ENCODE measurements at places on chromosomes 7 and 10. TPM values are rescaled to one million over a fixed set of nuclear protein-coding genes. Genes with fewer than 3 reads are reported as not detected.

Gene RUFY2
- 23.1 TPM for total RNA-seq

Gene SMIM30
- 28.7 TPM for total RNA-seq

Gene GJC3
- not detected for total RNA-seq

Gene SEMA3D
- total RNA-seq = not detected

Gene RELN
- not detected for total RNA-seq

Gene NEUROG3
- total RNA-seq = 0.38 TPM

DNA sequence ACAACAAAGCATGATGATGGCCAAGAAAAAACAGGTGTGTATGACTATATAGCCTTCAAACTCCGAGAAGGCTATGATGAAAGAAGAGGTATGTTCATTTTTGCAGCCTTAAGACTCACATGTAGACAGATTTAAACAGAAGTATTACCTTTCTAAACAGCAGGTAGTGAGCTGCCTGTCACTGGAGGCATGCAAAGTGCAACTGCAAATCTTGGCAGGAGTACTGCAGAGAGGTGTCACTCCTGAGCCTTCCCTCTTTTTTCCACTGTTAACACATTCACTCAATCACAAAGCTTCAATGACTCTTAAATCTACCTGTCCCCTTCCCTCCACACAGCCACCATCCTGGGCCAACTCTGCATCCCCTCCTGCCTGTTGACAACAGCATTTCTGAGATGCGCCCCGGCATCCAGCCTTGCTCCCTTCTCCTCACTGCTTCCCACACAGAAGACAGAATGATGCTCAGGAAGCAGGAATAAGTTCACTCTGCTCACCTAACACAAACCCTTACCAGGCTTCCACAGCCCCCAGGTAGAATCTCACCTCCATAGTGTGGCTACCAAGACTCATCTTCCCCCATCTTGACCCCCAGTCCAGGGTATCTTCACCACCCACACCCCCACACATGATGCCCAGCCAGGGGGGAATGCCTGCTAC is 161.9 kb upstream of the ZMIZ1 start:
- no peak for DNase-seq

GRCh38 chr7:80213814-80214213 is 79.2 kb downstream of the GNAI1 start:
- DNase-seq = no peak

DNA sequence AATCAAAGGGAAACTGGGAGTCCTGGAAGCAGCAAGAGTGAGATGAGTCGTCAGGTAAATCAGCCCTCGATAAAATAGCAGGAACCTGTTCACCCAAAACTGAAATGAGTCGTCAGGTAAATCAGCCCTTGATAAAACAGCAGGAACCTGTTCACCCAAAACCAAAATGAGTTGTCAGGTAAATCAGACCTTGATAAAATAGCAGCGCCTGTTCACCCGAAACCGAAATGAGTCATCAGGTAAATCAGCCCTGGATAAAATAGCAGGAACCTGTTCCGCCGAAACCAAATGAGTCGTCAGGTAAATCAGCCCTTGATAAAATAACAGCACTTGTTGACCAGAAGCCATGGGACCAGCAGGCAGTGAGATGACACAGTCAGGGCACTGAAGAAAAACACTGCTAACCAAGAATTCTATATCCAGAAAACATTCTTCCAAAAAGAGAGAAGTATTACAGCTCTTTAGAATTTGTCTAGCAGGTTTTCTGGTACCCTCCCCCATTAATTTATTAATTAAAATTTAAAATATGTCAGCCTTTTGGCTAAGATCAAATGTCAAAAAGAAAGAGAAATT is 3.4 kb upstream of the CYP2E1 start:
- DNase-seq = no peak

Gene FAM24A
- total RNA-seq = not detected

DNA sequence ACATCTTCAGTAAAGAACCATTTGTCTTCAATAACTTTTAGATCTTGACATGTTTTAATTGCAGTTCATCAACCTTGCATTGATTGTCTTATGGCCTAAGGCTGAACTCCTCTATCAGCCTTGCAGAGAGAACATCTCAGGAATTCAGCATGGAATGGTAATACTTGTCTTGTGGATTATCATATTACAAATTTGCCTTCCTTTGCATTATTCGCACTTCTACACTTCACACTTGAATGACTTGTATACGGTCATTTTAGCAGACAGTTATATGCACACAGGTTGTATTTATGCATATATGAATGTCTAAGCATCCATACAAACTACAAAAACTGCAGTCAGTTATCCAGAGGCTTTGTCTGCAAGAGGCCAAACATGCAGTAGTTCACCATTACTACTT is 31.7 kb downstream of the GPR85 start:
- DNase-seq = no peak

DNA sequence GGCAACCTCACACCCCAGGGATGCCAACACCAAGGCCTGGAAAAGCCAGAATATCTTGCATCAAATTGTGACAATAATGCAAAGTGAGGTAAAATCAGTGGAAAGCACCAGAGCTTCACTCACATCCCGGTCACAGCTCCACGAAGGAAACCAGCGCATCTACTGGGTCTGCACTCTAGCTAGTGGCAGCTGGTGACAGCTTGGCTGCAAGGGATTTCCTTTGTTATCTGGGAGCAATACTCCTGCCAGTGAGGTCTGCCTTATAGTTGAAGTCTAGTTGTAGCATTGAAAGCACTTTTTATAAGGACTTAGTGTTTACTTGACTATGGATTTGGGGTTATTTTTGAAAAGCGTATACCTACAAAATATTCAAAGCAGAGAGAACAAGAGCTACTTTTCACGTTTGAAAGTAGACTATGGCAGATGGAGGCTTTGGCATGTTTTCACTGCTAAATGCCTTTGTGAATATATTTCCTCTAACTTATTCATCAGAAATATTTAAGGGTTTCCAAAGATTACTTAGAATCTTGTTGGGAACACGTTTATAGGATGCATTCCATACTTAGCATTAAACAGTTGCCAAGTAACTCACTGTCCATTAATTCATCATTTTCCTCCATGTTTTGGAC is 26.1 kb downstream of the WDFY4 start:
- DNase-seq = no peak

GRCh38 chr7:155948845-155949244 is 136.6 kb upstream of the SHH start:
- no peak for DNase-seq

GRCh38 chr10:79153745-79154144 is 85.0 kb downstream of the ZMIZ1 start:
- DNase-seq = no peak

DNA sequence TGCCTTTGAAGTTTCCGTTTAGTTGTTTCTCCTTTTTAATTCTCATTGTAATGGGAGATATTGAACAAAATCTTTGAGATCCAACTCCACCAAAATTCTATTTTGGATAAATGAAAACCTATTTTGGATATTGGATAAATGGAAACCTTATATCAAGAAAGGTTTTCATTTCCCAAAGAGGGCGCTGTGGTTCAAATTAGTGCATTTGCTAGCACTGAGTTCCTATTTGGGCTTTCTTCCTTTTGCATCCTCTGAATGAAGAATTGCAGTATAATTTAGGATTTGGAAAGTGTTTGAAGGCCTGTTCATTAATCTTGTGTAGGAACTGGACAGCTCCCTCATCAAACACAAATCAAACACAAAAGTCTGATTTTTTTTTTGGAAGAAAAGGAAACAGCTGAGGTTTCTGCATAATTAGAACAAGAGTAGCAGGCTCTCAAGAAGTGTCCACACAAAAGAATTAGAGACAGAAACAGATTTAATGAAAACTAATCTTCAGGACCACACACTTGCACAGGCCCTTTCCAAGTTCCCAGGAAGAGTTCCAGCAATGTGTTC is 80.8 kb upstream of the KLF14 start:
- DNase-seq = no peak

DNA sequence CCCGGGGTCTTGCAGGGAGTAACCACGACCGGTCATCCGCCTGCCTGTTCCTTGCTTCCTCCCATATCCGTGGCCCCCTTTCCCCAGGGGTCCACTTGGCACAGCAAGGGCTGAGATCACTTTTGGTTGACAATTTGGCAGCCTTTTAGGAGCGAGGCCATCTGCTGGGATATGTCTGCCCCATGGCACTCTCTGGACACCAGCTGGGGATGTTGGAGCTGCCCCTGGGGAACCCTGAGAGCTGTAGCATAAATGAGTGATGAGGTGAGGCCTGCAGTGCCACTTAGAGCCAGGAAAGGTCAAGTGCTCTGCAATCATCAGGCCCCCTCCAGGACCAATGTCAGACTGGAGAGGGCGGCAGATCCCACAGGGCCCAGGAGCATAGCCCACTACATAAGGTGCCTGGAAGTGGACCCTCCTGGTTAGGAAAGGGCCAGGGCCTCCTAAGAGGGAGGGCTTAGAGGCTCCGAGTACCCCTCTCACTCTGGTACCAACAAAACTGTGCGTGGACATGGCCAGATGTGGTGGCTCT is 92.1 kb downstream of the HIP1 start:
- no peak for DNase-seq

DNA sequence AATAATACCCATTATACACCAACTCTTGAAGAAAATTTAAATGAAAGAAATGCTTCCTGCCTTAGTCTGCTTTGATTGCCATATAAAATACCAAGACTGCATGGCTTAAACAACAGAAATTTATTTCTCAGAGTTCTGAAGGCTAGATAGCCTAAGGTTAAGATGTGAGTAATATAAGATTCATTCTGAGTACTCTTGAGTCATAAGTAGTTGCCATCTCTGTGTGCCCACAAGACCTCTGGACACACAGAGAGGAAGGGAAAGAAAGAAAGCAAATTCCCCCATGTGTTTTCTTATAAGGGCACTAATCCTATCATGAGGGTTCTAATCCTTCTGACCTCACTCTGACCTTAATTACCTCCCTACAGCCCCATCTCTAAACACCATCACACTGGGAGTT is 201.2 kb downstream of the PTN start:
- DNase-seq = no peak

GRCh38 chr10:79320820-79321493 is 26.3 kb upstream of the PPIF start:
- no peak for DNase-seq

DNA sequence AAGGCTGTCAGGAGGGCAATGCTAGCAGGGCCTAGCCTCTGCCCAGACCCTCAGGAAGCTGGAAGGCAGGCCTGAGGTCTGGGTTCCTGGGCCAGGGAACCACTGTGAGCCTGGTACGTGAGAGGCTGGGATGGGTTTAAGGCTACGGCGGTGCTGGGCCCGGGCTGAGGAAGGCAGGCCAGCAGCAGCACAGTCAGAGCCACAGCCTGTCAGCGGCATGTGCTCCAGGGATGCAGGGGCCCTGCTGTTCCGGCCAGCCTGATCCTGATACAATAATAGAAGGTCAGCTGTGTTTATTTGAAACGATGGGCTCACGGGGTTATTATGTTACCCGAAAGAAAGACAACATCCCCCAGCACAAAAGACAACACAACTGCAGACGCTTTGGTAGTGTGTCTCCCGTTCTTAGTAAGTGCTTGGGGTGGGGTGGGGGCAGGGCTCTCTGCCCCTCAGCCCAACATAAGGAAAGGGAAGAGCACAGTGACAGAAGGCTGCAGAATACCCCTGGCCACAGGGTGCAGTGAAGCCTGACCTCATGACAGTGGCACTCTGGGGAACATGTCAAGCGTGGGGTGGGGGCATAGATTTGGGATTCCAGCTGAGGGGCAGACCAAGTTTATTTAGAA is 95.0 kb downstream of the COL13A1 start:
- no peak for DNase-seq

DNA sequence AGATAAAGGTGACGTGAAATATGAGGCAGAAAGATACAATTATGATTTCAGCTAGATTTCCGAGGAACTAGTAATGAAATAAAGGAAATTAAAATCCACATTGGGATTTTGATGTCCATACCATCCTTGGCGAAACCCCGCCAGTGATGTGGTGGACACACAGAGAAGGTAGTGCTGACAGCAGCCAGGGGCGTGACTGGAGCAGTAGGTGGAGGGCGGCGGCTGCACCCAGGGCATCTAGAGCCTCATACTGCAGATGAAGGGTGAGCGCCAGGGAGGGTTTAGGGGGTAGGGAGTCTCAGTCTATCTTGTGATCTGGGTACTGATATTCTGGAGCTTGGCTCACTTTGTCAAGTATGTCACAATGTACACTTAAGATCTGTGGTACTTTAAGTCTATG is 855.5 kb upstream of the POM121L12 start:
- no peak for DNase-seq

- no peak for DNase-seq
Observed at GRCh38 chr10:29530112-29530976, 104.4 kb downstream of the SVIL start.

Gene USP6NL
- 64.5 TPM for total RNA-seq

- DNase-seq = no peak
Observed at GRCh38 chr10:97058521-97058920, 127.2 kb downstream of the SLIT1 start.

GRCh38 chr7:129013048-129013724 is 41.7 kb downstream of the TNPO3 start:
- DNase-seq = no peak

GRCh38 chr7:44440577-44441078 is 49.8 kb downstream of the NUDCD3 start:
- no peak for DNase-seq

Gene HOXA9
- total RNA-seq = not detected

Gene UCMA
- not detected for total RNA-seq

Gene CDHR3
- total RNA-seq = 0.56 TPM

DNA sequence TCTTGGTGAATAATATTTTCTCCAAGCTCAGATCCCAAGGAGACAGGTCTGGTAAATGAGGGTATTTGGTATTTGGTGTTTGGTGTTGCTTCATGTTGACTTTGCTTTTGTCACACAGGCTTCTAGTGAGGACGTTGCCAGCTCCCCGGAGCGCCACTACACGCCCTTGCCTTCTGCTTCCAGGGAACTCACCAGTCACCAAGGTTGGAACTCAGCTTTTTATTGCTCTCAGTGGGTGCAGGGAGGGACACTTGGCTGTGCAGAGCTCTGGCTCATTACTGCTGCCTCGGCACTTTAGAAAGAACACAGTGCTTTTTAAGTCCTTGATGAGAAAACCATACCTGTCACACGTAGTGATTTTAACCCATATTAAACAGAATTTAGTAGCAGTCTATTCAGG is 892.9 kb downstream of the LRMDA start:
- DNase-seq = no peak

- no peak for DNase-seq
Observed at GRCh38 chr10:49759787-49760551, 2.2 kb downstream of the OGDHL start.

Measured in activated B cell treated with CpG ODN at 0.5 μM for 24 hours (primary cell).